ENCODE measurements at places on chromosomes 13 and 19.

GRCh38 chr19:48169578-48169938, 586 bp downstream of the LIG1 start:
- DNase-seq, result peak; percentile 82

DNA sequence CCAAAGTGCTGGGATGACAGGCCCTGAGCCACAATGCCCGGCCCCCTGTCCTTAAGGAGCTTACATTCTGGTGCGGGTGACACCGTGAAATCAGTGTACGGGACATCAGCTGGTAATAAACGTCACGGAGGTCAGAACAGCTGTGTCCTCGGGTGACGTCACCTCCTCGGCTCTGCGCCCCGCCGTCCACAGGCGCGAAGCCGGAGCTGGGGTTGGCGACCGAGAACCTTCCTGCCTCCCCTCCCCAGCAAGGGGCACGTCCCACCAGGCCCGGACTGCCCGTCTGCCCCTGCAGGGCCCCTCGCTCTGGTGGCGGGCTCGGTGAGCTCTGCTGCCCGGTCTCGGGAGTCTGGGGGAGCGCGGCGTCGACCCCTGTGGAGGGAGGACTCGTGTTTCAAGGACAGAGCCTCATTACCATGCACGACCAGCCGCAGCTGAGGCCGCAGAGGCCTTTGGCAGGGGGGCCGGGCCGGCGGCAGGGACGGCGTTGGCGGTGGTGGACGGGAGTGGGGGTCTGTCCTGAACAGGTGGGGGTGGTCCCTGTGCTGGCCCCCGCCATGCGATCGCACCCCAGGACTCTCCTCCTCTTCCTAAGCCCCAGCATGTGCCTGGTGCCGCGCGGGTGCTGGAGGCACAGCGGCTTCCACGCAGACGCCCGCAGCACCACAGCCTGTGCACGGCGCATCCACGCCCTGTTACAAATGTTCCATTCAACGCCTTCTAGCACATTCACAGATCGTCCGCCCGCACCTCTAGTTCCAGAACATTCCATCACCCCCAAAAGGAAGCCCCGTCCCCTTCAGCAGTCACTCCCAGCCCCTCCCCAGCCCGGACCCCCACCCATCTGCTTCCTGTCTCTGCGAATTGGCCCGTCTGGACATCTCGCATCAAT, 5.4 kb downstream of the LINGO3 start:
- DNase-seq, result peak; percentile 70

DNA sequence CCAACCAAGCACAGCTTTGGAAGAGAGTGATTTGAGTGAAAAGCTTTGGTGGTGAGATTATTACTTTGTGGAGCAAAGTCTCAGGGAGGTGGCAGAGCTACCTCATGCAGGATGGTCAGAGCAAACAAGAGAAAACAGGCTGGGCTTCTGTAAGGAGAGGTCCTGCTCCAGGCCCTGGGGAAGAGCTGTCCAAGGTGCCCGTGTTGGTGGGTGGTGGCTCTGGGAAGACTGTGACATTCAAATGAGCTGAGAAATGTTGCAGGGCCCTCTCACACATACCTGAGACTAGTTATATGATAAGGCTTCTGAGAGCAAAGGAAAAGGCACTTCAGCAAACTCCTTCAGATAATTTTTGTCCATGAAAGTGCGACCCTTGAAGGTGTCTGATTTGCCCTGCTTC, 205.5 kb upstream of the SOX21 start:
- no peak for DNase-seq

DNA sequence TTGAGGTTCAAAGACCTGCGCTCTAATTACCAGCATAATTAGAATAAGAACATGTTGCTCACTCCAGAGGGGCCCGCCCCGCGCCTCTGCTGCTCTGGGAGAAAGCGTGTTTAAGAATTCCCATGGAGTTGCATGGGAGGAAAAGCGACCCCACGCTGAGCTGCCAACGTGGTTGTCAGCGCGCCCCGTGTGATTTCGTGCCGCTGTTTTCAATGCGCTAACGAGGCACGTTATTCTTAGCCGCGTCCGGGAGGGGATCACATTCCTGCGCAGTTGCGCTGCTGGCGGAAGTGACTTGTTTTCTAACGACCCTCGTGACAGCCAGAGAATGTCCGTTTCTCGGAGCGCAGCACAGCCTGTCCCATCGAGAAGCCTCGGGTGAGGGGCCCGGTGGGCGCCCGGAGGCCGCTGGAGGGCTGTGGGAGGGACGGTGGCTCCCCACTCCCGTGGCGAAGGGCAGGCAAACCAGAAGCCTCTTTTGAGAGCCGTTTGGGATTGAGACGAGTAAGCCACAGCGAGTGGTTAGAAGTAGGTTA, 173.8 kb upstream of the SOX1 start:
- peak; percentile 65 for DNase-seq

DNA sequence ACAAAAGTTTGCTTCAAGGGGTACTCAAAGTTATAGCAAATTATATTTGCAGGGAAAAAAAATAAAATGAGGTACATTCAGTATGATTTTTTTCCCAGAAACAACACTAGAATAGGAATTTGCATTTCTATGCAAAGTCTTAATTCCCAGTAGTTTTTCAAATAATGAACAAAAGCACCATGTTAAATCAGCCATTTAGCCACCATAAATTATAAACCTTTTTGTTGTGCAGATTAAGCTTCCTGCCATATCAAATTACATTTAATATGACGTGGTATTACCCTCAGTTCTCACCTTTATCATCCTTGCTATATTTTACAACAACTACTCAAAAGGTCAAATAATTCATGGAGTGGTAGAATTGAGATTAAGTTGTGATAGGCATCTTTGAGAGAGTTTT, 136.6 kb upstream of the FRY start:
- no peak for DNase-seq

- DNase-seq, result no peak
Measured at GRCh38 chr13:29472332-29472961, 123.0 kb downstream of the SLC7A1 start.

DNA sequence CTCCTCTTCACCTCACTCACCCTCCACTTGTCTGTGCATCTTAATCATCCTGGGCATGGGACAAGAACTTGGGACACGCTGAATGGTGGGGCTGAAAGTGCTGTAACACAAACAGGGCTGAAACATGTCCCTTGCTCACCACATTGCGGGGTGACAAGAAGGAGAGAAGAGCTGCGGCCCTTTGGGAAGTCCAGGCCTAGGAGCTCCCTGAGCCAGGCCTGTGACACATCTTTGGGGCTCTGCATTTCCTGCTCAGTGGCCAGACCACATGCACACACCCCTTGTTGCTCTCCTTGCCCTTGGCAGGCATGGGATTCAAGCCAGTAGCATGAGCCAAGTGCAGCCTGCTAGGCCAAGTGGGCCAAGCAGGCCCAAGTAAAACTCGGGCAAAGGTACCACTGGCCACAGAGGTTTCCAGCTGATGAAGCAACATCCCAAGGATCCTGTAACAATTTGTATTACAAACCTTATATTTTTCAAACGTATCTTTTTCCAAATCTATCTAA, 1384.3 kb upstream of the PCDH20 start:
- DNase-seq, result no peak

- DNase-seq, result no peak
Measured at GRCh38 chr19:14563989-14564651, 7.7 kb downstream of the NDUFB7 start.

DNA sequence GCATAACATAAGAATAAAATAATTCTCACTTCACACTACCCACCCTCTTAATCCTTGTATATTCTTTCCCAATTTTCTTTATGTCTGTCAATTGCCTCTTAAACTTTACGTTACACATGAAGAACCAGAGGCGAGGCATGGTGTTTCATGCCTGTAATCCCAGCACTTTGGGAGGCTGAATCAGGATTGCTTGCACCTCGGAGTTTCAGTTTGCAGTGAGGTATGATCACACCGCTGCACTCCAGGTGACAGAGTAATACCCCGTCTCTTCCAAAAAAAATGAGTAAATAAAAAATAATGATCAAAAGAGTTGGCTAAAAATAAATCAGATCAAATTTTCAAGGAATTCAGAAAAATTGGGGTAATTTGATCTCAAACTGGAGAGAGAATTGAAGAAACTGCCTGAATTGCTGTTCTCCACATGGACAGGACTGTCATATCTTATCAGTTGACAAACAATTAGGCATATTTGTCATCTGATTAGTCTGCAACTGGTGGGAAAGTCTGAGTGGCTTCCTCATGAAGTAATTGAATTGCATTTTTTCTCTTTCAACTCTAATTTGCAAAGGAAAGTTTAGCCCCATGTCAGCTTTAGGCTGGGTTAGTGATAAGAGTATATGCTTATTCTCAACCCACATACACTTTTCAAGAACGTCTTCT, 302.9 kb downstream of the ITGBL1 start:
- no peak for DNase-seq

- peak; percentile 66 for DNase-seq
Measured at GRCh38 chr13:35475212-35475959, 1.1 kb downstream of the MAB21L1 start.

DNA sequence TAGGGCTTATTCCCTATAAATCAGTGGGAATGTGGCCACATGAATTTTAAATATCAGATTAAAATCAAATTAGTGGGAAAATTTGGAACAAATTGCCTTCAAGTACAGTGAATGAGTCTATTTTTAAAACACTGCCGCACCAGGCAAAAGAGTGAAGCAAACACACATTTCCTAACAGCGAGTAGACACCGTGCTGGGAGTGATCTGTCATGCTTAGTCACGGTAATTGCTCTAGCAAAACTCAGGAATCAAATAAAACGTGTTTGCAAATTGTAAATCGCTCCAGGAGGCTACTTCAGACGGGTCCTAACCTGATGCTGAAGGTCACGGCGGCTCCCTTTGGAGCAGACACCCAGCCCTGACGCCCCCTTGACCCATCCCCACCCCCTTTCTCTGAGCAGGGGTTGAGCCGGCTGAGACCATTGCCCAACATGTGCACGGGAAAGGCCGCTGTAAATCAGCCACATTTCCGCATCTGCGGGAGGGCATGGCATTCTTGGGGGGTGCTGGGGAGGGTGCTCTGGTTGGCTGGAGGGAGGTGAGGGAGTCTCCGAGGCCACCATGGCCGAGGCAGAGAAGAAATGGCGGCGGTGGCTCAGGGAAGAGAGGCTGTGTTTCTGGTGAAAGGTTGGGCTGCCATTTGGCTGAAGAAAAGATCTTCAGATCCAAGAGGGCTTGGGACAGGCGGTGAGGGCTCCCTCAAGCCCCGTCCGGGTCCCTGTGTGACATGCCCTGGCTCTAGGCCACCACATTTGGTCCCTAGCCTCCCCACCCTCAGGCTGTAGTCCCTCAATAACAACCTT, 8.9 kb downstream of the CEBPA start:
- peak; percentile 45 for DNase-seq

GRCh38 chr13:79271616-79272015, 134.4 kb downstream of the RBM26 start:
- DNase-seq, result no peak

DNA sequence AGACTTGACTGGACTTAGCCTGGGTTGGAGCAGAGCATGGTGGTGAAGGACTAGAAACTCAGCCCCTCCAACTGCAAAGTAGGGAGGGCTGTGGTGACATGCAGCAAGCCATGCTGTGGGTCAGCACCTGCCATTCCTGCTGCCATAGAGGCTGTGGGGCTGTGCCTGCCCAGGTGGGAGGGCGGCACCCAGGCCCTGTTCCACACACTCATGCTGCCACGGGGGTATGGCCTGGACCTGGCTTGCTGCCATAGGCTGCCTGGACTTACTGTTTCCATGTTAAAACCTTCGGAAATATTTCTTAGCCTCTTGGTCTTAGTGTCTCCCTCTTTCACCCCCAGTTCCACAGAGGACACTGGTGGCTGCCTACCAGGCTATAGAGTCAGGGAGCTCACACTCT, 29.3 kb downstream of the CILP2 start:
- no peak for DNase-seq

GRCh38 chr13:60229708-60230272, 66.1 kb upstream of the DIAPH3 start:
- no peak for DNase-seq
